CD4-positive, alpha-beta T cell treated with Interleukin-4 for 1 hour (primary cell): ENCODE measurements at places on chromosomes 12 and 14.
A peak's percentile ranks its signal among the peaks of the same experiment; 100 is the strongest.

DNA sequence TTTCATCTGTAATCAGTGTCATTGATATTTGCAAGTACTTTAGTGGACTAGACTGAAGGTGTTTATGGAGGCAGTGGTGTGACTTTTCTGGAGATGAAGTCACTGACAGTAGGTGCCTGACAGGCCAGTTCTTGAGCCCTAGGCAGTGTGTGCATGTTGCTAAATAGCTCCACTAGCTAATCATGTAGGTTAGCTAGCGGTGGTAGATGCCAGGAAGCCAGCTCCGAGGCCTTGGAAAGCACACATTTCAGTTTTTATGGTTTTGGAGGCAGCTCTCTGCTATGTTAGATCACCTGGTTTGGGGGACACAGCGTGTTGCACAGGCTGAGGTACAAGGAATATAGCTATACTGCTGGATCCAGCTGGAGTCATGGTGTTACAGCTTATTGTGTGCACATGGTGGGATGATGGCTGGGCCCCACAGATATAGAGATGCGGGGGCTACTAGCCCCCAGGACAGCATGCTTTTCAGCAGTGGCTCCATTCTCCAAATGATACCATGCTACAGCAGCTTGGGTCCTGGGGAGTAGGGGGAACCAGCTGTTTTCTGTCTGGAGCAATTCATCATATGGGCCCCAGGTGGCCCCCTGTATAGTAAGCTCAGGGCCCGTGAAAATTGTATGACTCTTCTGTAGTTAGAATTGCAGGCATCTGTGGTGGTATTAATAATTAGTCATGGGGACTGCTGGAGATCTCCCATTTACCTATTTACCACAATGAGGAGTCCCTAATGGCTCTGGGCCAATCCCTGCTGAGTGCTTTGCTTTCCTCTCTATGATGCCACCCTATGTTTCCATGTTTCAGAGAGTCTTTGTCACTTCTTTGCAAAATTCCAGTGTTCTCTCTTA lies 367.2 kb upstream of the LMO3 start:
- no peak for DNase-seq

DNA sequence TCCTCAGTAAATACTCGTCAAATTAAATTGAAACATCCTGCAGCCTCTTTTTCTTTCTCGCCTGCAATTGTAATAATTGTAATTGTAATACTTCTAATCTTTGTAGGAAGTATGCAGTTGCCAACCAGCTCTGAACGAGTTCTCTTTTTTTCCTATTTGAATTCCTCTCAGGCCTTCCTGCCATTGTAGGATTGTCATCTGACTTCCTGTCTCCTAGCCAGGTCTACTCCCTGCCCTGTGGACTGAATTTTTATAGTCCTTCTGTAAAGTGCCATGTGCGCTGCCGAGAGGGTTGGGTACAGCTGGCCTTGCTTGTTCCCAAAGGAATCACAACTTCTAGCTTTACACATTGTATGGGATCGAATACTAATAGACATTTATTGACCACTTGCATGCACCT lies 183.3 kb downstream of the SSPN start:
- DNase-seq, result no peak

DNA sequence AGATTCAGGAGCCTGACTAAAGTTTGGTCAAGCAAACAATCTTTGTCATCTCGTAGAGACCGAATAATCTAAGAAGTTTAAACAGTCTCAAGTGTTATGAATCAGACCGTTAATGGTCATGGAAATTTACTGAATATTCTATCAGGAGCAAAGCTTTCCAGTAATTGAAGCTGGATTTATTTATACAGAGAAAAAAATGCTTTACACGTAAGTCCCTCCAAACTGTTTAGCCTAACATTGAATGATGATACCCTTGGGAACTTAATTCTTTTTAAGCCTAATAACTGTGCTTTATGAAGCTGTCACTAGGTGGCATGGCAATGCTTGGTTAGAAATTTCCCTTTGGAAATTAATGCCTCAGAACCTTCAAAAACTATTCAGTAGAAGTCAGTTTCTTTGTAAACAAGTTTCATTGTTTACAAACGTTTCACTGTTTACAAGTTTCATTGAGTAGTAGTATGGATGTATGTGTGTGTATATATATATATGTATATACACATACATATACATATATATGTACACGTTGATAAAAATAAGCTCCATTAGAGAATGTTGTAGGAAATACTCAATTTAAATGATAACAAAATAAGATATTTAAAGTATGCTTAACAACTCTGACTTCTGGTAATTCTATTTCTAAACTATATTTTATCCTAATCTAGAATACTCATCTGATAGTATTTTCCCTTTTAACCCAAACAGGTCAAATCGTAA lies 32.1 kb downstream of the DEPDC4 start:
- DNase-seq, result no peak

DNA sequence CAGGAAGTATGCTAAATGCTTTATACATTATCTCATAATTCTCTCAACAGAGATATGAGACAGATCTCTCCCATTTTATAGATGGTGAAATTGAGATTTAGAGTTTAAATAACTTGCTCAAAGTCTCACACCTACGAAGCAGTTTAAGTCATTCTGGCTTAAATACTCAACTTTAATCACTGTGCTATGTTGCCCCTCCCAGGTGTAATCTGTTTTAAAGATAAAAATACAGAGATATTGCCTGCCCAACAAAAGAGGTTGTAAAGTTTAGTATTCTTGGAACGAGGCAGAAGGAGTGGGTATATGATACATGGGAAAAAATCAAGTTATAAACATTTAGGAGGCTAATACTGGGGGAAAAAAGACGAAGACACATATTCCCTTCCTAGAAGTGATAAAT lies 156.8 kb upstream of the LRIG3 start:
- DNase-seq, result no peak

DNA sequence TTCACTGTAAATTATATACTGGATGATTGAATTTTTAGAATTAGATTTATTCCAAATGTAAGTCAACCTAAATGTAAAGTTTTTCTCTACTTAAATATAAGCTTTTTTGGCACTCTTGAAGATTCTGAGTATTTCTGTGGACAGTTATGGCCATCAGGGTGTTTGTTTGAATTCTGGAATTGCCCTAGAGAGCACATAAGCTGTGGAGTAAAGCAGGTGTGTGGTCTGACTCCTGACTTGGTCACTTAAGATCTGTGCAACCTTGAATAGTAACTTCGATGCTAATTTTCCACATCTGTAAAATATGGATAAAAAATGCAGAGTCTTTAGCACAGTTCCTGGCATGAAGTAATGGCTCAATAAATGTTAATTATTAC lies 64.4 kb downstream of the FUT8 start:
- no peak for DNase-seq

DNA sequence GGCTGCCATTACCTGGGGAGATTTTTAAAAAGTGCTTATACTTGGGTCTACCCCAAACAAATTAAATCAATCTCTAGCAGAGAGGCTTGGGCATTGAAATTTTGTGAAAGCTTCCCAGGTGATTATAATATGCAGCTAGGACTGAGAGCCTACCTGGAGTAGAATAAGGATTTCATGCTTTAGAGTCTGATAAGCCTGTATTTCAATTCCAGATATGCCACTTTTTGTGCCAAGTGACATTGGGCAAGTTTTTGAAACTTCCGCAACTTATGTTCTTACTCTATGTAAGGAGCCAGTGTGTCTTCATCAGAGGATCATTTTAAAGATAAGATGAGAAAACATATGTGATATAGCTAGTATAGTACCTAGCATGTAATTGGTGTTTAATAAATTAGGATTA lies 159.8 kb upstream of the LRIG3 start:
- DNase-seq, result no peak

DNA sequence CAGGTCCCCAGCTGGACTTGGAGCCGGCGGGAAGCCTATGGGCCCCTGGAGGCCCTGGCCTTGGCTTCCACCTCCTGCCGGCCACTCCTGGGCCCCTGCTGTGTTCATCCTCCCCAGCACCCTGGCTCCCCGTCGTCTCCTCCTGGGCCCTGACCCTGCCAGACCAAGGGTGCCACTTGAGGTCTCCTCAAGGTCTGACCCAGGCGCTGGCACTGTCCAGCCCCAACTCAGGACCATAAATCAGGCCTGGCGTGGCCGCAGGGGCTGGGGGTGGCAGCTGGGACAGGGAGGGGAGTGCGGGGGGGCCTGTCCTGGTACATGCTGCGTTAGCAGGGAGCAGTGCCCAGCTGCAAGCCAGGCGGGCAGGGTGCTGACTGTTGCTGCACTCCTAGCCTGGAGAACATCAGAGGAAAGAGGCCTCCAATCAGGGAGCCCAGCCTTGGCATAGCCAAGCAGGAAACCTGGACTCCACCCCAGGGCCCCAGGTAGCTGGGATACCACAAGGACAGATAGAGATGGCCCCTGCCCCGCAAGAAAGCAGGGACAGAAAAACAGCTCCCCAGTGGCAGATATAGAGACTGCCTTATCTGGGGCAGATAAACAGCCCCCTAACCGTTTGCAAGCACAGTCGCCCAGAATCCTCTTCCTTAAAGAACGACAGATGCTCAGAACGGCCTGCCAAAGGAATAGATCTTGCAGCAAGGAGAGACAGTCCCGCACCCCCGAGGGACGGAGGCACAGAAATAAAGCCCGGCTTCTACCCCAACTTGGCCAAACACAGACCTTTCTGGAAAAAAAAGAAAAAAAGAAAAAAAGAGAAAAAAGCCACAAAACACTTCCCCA lies 6.5 kb upstream of the ATG101 start:
- no peak for DNase-seq

GRCh38 chr12:52741375-52742195 lies 35.6 kb downstream of the KRT76 start:
- peak; percentile 22 for DNase-seq

DNA sequence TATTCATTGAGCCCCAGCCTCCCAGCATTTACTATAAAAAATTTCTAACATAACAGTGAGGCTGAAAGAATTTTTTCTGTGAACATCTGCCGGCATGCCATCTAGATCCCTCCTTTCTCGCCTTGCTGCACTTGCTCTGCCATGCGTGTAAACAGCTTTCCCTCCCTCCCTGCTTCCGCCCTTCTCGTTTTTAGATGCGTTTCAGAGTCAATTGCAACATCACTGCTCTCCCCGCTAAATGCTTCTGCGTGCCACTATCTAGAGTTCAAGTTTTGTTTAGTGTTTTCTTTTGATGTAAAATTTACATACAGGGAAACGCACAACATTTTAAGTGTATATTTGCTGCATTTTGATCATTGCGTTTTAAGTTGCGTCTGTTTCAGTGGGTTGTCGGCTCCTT lies 83.6 kb downstream of the CCDC92 start:
- no peak for DNase-seq

DNA sequence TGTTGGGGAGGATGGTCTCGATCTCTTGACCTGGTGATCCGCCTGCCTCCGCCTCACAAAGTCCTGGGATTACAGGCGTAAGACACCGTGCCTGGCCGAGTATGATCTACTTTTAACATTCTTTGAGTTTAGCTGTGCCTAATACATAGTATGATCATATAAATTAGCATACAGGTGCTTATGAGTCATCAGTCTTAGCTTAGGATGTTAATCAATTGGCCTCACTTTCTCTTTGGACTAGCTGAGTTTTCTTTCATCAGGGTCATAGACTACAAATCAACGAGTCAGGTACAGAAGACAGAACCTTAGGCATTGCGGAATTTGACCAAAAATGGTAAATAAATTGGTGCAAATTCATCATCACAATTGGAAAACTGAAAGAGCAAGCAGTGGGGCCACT lies 2.2 kb downstream of the SLC25A21 start:
- no peak for DNase-seq

- DNase-seq, result no peak
Observed at GRCh38 chr12:47753021-47754001, 5.4 kb downstream of the RAPGEF3 start.

GRCh38 chr12:129873833-129874208 lies 30.0 kb downstream of the TMEM132D start:
- DNase-seq, result no peak

DNA sequence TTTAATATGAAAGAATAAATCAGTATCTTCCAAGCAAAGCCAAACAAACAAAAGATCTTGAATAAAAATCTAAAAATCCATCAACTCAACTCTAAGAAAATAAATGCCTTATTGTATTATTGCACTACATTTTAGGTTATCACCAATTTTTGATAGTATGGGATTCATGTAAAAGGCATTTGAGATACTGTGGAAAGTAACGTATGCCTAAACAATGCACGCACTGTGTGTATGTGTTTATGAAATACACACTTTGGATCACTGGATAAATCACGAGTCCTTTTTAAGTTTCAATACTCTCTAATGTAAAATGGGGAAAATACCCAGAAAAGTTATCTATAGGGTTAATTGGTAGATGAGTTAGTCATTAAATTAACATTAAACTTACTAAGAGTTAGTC lies 17.7 kb downstream of the WBP11 start:
- no peak for DNase-seq

GRCh38 chr12:66491853-66492252 lies 187.0 kb downstream of the GRIP1 start:
- no peak for DNase-seq

DNA sequence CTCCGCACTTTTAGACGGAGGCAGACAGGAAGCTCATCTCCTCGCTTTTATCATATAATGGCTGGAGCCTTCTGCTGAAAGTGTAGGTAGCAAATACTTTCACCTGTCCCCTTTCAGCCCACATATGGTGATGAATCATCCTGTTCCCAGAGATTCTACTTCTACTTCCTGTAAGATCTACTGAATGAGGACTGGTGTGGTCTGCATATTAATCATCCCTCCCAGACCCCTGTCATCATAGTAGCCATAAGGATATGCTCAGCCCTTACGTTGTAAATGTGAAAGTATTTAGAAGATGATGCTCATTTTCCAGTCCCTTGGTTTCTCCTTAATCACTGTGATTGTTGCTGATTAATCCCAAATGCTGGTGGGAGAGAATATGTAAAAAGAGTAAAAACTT lies 268.2 kb upstream of the GRIP1 start:
- DNase-seq, result no peak

- DNase-seq, result no peak
Observed at GRCh38 chr12:92562063-92562734, 140.6 kb upstream of the PLEKHG7 start.

DNA sequence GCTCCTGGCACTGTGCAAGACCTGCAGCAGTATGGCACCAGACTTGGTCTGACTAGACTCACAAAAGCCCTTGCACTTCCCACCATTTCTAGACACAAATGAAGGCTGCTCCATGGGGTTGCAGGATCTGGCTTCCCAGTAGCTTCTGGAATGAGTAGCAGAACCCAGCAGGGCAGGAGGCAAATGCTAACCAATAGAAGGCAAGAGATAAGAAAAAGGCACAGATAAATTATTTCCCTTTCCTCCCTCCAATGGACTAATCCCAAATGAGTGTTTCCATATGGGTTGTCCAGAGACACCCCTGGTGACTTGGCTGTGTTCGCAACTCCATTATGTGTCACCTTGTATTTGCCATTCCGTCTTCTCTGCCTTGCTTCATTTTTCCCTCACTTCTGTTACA lies 49.7 kb downstream of the KIF21A start:
- no peak for DNase-seq
